ENCODE measurements at places on chromosomes 2 and 18.

DNA sequence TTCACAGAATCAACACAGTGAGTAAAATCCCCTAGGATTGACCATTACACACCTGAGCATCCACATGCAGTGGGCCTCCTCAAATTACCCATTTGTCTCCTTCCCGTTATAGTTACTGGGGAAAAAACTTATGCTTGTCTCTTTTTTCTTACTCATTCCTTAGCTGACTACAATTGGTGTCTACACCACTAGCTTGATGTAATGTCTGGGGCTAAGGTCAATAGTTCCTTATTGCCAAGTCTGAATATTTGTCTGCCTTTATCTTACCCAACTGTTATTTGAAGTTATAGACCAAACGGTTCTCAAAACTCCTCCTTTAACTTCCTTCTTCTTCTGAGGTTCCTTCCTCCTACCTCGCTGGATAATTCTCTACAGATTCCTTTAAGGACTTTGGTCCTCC is 41.9 kb upstream of the TMEM17 start:
- DNase-seq = no peak

GRCh38 chr2:239169311-239170048 is 231.3 kb downstream of the HDAC4 start:
- DNase-seq = no peak

GRCh38 chr2:15448250-15448839 is 112.8 kb downstream of the NBAS start:
- DNase-seq = no peak

- DNase-seq = no peak
Measured at GRCh38 chr2:235851828-235852525, 316.2 kb downstream of the GBX2 start.

- no peak for DNase-seq
Measured at GRCh38 chr2:56763683-56764082, 579.9 kb downstream of the CCDC85A start.

DNA sequence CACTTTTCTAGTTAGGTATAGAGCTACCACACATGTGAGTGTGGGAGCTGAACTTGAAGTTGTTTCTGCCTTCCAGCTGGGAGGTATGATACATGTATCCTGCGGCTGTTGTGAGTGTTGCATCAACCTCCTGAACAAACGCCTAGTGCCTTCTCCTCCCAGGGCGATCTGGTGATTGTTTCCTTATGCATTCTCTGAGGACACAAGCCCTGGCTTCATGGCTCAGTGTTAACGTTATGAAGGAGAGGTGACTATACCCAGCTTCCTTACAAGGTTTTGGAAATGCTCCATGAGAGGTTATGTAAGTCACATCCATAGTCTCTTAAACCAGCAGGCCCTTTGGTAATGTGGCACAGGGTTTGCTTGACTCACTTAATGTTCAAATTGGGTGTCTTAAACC is 64.9 kb downstream of the SPRED2 start:
- DNase-seq = no peak

- DNase-seq = no peak
Measured at GRCh38 chr2:41026613-41027012, 574.7 kb upstream of the SLC8A1 start.

- DNase-seq = no peak
Measured at GRCh38 chr2:66563473-66563872, 128.5 kb downstream of the MEIS1 start.

DNA sequence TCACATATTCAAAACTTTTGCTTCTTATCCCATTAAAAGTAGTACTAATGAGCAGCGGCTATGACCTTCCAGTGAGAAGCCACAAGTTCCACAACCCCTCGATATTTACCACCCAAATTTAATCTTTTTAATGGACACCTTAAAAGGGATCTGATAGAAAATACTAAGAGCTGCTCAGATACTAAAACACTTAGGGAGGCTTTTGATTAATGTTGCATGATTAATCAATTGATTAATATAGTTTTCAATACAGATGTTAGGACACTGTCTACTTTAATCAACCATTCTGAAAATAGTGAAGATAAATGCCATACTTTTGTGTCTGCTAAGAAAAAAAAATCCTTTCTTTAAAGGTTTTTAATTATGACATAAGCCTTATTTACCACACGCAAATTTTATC is 1312.8 kb upstream of the ACVR2A start:
- no peak for DNase-seq

- DNase-seq = no peak
Measured at GRCh38 chr2:237629188-237629534, 1.8 kb downstream of the LRRFIP1 start.

- DNase-seq = no peak
Measured at GRCh38 chr18:41449612-41450011, 505.4 kb upstream of the PIK3C3 start.

DNA sequence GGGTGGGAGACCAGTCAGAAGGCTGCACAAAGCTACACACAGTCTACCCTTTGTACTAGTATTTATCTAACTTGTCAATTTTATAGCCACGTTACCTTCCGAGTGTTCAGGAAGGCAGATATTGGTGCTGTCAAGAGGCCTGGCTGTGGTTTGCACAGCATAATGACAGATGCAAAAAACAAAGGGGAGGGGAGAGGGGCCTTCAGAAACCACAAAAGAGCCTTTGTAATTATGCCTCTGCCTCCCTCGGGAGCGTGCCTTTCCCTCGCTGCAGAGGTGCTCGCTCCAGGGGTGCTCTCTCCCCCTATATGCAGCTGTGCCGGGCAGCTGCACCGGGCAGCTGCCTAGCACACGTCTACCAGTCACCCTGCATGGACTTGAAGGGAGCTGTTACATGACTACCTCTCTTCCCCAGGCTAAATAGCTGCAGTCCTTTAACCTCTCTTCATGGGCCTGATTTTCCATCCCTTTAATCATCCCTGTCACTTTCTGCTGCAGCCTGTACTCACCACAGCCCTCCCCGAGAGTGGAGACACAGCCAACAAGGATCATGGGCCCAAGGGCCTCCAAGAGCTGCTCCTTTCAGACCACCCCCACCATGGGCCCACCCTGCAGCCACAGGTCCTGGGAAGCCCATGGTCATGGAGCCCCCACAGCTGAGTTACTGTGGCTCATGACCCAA is 168.4 kb upstream of the PKDCC start:
- no peak for DNase-seq

GRCh38 chr2:128608921-128609880 is 290.5 kb upstream of the HS6ST1 start:
- DNase-seq = no peak

DNA sequence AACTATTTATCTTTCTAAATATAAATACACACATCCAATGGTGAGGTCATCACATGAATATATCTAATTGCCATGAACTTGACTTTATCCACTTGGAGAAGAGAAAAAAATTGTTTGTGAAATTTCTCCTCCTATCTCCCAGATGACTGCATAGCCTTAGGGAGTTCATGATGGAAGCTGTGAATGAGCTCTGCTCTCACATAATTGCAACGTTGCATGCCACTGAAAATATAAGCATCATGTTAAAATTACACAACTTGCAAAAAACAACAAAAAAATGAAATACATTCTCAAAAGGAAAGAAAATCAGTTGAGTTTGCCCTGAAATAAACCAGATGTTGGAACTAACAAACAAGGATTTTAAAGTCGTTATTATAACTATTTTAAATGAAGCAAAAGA is 50.6 kb upstream of the OSR1 start:
- DNase-seq = no peak

GRCh38 chr2:236073867-236074655 is 94.1 kb downstream of the GBX2 start:
- DNase-seq = no peak

- DNase-seq = no peak
Measured at GRCh38 chr2:207643892-207644291, 18.7 kb upstream of the METTL21A start.

GRCh38 chr18:63073481-63073880 is 246.1 kb downstream of the BCL2 start:
- DNase-seq = no peak

DNA sequence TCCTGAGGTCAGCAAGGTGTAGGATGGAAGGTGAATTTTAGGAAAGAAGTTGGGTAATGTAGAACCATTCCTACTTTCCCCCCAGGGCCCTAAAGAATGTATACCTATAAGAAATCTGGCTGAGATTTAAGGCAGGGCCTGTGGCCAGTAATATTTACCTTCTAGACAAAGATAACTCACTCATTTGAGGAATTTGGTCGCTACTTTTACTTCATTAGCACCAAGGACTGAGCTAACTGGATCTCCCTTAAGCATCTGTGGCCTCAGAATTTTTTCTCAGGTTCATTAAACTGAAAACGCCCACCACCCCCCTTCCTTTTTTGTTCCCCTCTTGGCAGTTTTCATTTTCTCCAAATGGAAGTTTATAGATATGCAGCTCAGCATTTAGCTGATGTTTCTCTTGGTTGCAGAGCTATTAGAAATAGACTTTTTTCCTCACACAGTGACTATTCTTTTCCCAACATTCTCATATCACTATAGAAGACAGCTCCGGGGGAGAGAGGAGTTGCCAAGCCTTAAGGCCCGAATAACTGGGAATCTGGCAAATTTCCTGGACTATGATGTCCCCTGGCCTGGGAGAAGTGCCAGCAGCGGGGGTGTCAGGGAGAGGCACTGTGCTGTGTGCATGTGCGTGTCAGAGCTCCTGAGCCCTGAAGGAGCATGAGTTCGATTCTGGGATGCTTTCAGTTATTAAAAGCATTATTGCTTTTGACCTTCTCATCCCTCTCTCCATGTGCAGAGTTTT is 310.9 kb downstream of the PRKCE start:
- no peak for DNase-seq

DNA sequence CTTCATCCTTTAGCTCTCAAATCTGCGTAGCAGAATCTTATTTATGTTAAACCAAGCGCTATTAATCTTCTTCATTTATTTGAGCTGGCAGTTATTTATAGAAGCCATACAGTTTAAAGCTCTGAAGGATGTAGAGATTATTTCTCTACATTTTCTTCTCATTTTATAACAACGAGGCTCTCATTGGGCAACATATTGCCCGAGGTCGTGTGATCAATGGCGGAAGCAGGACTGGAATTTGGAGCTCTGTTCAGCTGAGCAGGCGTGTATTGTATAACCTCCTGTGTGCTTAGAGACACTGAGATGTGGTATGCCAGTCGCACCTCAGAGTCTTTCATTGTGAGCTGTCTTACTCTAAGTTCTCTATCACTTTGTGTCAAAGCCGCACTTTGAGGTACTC is 17.5 kb upstream of the DRC1 start:
- no peak for DNase-seq

DNA sequence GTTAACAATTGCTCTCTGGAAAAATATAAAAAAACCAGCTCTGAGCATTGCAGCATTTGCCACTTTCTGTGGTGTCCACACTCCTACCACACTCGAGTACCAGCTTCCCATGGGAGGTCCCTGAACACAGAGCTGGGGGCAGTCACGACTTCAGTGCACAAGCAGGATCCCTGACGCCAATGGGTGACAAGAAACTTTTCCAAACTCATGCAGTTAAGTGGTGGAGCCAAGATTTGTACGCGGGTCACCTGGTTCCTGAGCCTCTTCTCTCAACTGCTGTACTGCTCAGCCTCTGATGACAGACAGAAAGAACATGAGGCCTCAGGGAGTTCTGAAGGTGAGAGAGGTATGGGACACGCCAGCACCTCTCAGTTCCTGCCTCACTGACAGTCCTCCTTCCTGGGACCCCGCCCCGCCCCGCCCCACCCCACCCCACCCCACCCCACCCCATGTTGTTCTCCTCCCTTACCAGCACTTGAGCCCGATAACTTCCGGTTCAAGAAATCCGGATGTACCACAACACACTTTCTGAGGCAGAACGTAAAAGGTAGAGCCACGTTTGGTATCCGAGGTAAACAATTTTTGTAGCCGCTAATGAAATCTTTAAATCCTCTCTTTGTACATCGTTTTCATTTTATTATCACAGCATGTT is 287.6 kb downstream of the MYCN start:
- DNase-seq = no peak

DNA sequence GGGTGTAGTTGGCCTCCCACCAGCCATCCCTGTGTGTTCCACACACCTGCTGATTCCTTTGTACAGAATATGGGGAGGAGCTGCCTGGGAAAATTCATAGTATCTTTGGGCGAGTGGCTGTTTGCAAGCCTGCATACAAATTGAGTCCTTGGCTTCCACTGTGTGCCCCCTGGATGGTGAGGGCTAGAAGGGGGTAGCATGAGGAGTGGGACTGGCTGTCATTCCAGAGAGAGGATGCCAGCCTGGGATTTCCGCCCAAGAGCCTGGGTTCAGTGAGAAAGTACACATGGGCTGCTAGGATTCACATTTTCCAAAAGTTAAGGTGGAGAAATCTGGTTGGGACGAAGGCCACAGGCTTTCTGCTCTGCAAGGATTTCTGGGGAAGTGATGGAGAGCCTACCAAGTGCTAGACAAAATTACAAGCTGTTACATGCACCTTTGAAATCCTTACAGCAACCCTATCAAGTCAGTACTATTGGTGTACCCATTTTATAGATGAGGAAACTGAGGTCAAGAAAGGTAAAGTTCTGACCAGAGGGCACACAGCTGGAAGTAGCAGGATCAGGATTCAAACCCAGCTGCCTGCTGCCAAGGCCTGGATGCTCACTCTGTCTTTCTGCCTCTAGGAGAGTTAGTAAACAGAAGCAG is 606 bp upstream of the TOGARAM2 start:
- no peak for DNase-seq

DNA sequence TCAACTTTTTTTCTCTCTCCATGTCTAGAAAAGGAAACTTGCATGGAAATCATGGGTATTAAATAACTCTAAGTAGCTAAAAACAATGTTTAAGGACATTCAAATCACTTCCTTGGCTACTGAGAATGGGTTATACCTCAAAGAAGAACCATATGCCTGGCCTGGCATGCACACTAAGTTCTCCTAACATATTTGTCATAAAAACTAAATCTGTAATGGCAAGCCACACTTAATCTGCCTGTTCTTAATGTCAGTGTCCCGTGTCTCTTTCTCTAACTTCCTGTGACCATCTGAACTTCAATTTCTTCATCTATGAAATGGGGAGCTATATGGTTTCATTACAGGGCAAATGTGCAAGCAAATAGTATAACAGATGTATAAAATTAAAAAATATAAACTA is 11.1 kb downstream of the PDE1A start:
- no peak for DNase-seq

DNA sequence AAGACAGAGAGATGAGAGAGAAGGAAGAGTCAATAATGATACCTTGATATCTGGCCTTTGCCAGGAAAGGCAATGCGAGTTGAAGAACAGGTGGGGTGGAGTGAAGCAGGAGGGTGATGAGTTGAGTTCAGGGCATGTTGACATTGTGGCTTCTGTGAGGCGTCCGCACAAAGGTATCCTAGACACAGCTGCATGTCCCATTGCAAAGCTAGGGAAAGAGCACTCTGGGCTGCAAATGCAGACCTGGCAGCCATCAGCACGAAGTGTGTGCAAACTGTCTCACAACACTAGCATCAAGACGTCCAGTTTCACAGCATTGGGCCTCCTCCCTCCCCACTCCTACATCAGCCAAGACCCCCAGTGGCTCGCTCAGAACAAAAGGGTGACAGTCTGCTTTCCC is 36.1 kb downstream of the TEX51 start:
- DNase-seq = no peak

DNA sequence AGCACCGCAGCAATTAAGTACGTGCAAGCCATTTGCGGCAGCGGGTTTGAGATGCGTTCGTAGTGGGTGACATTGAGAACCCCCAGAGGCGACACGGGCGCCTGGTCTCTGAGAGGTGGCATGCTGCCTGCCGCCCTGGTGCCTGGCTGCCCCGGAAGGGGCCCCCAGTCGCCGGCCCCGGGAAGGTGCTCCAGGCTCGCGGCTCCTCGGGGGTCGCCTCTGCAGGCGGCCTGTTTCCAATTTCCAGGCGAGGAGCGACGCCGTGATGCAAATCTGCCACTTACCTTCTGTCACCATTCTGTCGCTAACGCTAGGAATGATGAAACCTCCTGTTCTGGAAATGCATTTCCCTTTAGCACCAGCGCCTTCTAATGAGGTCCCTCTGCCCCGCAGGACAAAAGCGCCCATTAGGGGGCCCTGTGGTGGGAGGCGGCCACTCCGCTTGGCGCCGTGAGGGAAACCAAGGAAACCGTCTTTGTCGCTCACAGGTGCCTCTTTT is 13.0 kb downstream of the KIF5C start:
- no peak for DNase-seq

All from T-helper 17 cell (primary cell).